HS-27A (cell line): ENCODE measurements at places on chromosomes 7 and 10.

GRCh38 chr10:130404476-130405055 lies 268.4 kb downstream of the GLRX3 start:
- DNase-seq = no peak

DNA sequence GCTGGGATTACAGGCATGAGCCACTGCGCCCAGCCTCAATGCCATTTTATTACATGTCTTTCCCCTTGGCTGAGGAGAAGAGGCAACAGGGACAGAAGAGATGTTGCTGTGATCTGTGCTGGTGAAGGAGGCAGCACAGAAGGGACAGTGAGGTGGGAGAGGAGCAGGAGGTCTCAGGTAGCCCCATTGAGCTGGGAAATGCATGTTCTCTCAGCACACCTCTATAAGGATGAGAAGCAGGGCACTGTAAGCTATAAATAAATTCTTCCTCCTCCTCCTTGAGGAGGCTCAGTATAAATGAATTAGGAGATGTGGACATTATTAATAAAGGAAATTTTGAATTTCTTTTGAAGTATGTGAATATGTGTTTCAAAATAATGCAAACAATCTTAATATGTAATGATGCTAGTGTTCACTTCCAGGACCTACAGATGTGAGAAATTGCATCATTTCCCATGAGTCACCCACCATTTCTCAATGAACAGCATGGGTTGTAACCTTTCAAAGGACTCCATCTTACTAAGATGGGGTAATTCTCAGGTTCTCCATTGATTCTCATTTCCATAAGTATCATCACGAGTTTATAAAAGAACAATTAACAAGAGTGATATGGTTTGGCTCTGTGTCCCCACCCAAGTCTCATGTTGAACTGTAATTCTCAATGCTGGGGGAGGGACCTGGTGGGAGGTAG lies 88.9 kb upstream of the ODAD2 start:
- no peak for DNase-seq

- DNase-seq = no peak
Observed at GRCh38 chr10:76023007-76023406, 591.6 kb downstream of the LRMDA start.

DNA sequence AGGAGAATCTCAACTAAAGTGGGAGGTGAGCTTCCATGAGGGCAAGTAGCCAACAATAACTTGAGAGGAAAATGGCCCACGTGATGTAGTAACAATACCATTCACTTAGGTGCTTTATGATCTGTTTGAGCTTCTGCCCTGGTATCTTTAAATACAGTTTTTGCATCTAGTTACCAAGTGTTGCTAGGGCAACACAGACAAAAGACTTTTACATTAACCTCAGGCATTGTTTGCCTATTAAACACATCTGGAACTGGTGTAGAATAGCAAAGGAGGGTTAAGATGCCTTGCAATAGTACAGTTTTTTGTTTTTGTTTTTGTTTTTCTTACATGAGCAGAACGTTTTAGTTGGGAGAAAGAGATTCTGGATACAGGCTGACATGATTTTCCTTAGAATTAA lies 97.7 kb upstream of the MTPN start:
- no peak for DNase-seq

GRCh38 chr7:13115157-13115772 lies 427.8 kb downstream of the ARL4A start:
- DNase-seq = no peak

- no peak for DNase-seq
Observed at GRCh38 chr7:94540428-94540827, 30.8 kb downstream of the CASD1 start.

- DNase-seq = no peak
Observed at GRCh38 chr10:128894641-128895040, 572.4 kb upstream of the MGMT start.

DNA sequence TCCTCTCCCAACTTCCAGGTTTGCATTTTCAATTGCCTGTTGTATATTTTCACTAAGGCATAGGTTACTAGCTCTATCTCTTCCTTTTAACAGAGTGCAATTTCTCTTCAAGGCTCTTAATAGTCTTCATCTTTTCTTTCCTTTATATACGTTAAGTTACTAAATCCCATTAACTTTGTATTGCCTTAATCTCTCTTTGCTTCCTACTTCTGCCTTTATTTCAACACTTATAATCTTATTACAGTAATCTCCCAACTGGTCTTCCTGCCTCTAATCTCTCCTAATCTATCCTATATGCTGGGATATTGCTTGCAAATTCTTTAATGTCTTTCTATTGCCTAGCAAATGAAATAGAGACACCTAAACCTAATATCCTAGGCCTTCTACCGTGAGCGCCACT lies 26.1 kb downstream of the ST7 start:
- DNase-seq = no peak

DNA sequence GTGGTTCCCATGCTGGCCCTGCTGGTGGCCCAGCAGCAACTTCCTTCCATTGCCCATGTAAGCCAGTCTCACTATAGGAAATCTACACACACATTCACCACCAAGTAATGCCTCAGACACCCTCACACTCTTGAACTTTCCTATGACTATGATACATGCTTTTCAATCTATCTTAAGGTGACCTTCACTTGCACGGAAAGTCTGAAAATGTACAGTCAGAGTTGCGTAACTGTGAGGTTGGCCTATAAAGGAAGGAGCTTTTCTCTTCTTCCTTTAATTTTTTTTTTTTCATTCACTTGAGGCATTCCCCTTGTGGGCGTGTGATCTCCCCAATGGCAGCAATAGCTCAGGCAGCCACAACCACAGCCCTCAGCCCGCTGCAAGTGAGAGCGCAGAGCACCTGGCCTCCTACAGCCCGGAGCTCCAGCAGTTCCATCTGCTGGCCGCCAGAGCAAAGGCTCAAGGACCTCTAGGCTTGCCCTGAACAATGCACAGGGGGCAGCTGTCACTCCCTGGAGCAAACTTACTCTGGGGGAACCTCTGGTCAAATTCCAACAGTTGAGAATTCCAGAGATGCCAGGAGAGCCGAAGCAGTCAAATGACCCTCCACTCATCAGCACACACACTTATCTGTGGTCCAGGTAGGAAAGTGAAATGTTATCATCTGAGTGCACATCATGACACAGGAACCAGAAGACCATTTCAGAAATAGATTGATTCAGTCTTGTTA lies 123.1 kb upstream of the ADO start:
- no peak for DNase-seq

GRCh38 chr7:127838816-127839415 lies 186.9 kb downstream of the SND1 start:
- no peak for DNase-seq

GRCh38 chr7:32047075-32047474 lies 23.1 kb downstream of the PDE1C start:
- no peak for DNase-seq

DNA sequence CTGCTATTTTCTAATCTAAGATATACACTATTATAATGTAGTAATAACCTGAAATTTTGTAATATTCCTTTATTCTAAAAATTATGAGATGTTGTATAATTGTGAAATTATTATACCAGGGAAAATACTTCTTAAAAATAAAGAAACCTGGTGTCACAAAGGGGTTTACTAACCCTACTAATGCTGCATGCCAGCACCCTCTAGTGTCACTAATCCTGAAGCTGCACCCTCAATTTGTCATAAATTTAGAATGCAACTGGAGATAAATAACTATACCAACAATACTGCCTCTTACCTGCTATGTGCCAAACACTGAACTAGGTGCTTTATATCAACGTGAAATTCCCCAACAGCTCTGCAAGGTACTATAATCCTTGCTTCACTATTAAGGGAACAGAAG lies 30.8 kb downstream of the TM9SF3 start:
- DNase-seq = no peak

DNA sequence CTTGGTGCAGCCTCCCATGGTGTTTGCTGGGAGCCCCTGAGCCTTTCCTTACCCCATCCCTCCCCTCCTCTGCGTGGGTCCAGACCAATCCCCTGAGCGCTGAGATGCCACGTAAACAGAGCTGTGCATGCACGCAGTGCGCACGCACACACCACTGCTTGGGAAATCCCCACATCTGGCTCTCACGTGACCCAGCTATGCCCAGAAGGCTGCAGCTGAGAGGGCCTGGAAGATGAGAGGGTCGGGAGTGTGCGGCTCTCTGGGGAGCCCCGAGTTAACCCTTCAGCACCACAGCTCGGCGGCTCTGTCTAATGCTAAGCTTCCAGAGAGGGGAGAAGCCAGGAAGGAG lies 177.2 kb downstream of the SH3PXD2A start:
- DNase-seq = no peak
